ENCODE measurements at places on chromosomes 1 and 21. TPM values are rescaled to one million over a fixed set of nuclear protein-coding genes. Genes with fewer than 3 reads are reported as not detected.

PRKACB gene
- 33.1 TPM for total RNA-seq

NID1 gene
- 1.1 TPM for total RNA-seq

ACAP3 gene
- total RNA-seq = 34.6 TPM

CDC42BPA gene
- 37.2 TPM for total RNA-seq

FAM3B gene
- total RNA-seq = 4.2 TPM

FBLIM1 gene
- total RNA-seq = 213 TPM

SDHC gene
- 103 TPM for total RNA-seq

OBSCN gene
- total RNA-seq = 4.0 TPM

FAM43B gene
- not detected for total RNA-seq

DNA sequence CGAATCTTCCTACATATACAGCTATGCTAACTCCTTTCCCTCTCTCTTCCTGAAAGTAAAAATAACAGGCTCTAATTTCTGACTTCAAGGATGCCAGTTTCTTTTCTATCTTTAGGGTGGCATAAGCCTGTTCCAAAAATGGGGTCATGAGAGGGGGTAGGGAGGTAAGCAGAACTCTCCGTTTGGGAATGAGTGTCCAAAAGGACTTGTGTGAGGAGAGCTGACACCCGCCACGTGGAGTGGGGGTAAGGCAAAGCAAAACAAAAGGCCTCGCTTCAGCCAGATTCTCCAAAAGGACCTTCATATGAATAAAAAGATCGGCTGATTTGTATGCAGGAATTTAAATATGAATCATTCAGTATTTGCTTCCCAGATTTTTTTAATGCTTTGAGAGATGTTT is 28.6 kb downstream of the PLPPR4 start:
- no peak for DNase-seq

GRCh38 chr1:67710417-67710816 is 25.4 kb downstream of the GADD45A start:
- peak; percentile 84 for DNase-seq

DNA sequence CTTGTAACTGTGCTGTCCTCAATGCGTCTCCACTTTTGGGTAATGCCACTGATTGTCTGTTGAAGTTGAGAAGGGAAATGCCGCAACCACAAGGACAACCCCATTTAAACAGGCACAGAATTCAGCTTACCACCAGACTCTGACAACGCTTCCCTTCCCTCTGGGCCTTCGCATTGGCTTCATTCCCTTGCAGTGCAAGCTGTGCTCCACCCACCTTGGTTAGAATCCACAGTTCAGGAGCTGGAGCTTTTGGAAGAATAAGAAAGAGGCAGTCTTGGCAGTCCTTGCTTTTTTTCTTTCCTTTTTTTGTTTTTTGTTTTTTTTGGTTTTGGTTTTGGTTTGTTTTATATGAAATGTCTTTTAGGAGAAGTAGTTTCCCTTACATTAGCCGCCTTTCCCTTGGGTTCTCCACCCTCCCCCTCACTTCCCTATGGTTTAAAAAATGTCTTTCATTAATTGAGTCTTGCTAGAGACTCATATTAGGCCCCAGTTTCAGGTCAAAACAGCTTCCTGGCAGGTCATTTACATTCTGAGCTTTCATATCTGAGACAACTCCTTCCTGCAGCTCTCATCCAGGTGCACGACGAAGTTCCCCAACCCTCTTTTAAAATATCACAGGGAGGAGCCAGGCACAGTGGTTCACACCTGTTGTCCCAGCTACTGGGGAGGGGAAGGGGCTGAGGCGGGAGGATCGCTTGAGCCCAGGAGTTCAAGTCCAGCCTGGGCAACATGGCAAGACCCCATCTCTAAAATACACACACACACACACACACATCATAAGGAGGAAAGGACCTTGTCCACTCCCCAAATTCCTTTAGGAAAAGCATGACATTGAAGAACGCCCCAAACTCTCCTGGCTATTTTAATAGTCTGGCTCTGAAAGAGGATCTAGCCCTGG is 20.7 kb upstream of the LAX1 start:
- no peak for DNase-seq

GRCh38 chr1:51168936-51169335 is 66.9 kb downstream of the C1orf185 start:
- DNase-seq = no peak

DNA sequence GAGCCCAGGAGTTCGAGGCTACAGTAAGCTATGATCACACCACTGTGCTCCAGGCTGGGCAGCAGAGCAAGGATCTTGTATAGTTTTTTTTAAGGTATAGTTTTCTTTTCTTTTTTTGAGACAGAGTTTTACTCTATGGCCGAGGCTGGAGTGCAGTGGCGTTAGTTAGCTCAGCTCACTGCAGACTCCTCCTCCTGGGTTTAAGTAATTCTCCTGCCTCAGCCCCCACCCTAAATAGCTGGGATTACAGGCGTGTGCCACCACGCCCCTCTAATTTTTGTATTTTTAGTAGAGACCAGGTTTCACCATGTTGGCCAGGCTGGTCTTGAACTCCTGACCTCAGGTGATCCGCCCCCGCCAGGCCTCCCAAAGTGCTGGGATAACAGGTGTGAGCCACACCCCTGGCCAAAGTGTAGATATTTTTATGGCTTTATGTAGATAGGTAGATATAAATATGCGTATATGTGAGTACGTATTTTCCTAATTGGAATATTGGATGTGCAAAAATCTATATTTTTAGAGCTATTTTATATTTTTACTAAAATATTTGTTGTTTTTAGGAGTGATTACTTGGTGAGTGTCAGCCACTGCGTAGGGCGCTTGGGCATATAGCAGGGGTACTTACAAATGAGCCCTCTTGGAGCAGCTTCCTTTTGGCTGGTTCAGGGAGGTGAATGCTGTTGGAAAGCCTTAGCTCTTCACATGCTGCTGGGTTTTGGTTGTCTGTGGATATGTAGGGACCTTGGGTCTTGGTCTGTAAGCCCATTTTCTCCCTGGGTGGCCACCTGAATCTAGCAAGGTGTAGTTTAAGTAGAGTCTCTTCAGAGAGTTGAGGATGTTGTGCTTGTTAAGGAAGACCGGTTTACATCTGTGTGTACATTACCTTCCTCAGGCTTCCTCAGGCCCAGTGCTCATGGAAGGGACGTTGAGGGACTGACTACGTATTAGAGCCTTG is 9.5 kb downstream of the KDM4A start:
- no peak for DNase-seq

- DNase-seq = peak; percentile 43
Observed at GRCh38 chr1:174116042-174116441, 43.3 kb upstream of the RABGAP1L start.

DNA sequence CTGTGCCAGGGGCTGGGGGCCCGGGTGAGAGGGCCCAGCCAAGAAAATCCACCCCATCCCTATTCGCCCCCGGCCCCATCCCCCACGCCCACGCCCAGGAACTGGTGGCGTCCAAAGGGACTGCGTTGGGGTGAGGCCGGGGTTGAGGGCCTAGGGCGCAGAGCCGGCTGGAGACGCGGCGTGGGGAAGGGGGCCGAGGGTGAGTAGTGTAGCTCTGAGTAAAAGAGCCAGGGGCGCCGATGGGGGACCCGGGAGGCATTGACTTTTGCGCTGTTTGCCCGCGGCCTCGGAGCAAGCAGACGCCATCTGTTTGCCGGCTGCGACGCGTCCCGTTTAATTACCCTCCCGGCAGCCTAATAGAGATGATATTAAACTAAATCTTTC is 3.5 kb upstream of the DMRTA2 start:
- DNase-seq = no peak

GRCh38 chr1:84497631-84498275 is 8.4 kb upstream of the SPATA1 start:
- no peak for DNase-seq

- no peak for DNase-seq
Observed at GRCh38 chr1:50305808-50306207, 117.4 kb downstream of the DMRTA2 start.

All from renal cortical epithelial cell (primary cell).